ENCODE measurements at places on chromosomes 5 and 9. TPM values are rescaled to one million over a fixed set of nuclear protein-coding genes. Genes with fewer than 3 reads are reported as not detected.
A peak's percentile ranks its signal among the peaks of the same experiment; 100 is the strongest.

The FOXD4 gene
- not detected for total RNA-seq

DNA sequence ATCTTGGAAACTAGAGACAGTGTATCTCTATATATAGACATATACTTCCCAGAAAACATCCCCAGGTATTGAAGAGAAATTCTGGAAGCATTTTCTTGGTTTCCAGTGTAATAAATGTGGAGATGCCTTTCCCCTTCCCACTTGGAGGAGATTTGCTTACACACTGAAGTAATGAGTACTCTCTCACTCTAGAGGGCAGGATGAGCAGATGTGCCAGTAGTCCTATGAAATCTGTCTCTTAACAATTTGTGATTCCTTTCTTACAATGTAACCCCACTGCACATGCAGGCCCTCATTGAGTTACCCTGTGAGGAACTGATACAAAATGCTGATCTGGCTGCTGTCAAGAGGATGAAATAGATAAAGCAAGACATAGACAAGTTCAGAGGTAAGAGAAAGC is 567.2 kb downstream of the SLCO4C1 start:
- no peak for DNase-seq

The ST6GALNAC4 gene
- 22.0 TPM for total RNA-seq

The LRRC14B gene
- total RNA-seq = not detected

The CCDC183 gene
- total RNA-seq = not detected

The EPB41L4B gene
- total RNA-seq = 0.33 TPM

The FAM169A gene
- total RNA-seq = 10.2 TPM

DNA sequence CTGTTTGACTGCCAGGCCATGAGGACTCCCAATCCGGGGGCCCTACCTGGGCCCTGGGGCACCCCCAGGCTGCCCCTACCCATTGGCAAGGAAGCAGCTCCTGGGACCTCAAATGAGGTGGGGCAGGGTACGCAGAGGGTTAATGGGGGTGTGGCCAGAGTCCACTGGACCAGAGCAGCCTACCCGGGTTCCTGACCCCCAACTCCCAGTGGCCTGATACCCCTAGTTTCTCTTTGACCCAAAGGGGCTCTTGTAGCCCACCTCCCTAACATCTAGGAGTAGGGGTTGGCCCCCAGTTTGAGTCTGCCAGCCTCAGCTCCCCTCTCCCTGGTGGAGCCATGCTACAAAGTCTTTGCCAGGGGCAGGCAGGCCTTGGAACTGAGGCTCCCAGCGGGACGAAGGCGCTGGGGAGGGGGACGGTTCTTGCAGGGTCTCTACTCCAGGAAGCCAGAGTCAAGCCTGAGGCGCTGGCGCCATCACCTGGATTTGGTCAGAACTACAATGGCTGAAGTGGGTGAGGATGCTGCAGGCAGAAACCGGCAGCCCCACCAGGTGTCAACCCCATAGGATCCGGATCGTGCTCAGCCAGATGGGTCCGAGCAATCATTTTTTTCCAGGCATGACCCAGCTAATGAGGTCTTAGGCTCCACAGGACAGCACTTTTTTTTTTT is 8.4 kb upstream of the CERCAM start:
- DNase-seq = peak; percentile 38

DNA sequence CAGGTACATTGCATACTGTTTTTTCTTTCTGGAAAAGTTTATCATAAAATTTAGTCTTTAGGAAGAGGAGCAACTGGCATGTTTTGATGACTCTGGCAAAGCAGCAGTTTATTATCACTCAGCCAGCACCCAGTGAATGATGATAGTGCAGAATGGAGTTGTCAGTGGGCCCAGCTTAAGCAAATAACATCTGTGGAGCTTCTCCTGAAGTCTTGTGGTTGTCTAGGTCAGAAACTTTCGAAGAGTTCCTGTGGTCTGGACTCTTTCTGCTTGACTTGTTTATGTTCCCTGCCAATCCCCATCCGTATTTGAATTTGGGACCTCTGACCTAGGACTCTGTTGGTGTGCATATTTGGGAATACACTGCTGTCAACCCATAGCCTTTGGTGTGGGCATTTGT is 38.1 kb upstream of the C5orf47 start:
- DNase-seq = no peak

DNA sequence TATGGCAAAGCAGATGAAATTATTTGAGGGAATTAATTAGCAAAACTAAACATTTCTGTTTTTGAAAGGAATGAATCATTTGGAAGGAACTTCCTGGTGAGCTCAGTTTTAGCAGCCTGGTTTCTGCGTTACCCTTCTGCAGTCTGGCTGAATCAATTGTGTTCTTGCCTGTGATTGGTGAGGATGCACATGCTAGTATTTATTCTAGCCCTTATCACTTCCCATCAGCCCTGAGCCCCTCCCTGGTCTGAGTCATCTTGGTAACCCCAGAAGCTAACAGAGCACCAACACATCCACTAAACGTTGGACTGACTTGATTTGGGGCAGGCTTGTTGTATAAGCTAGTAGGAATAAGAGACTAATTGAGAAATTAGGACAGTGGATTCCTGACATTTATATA is 6.6 kb downstream of the TJP2 start:
- DNase-seq = peak; percentile 19

The NMUR2 gene
- not detected for total RNA-seq

DNA sequence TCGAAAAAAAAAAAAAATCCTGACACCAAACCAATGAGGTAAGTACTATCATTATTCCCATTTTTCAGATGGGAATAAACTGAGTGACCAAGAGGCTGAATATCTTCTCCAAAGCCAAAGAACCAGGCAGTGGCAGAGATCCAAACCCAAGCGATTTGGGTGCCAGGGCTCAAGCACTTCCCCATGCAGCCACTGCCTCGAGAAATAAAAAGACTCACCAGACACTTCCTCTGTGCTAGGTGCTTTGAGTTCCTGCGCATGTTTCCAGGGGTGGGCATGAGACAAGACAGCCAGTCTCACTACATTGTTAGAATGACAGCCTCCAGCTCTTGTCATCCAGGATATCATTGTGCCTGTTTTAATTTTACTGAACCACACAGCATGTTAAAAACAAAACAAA is 2.3 kb upstream of the RPL26L1 start:
- no peak for DNase-seq
